ENCODE measurements at places on chromosomes 1 and 21.

GRCh38 chr1:212623603-212624002, 15.0 kb downstream of the ATF3 start:
- DNase-seq = no peak

- DNase-seq = no peak
These were observed 13.9 kb downstream of the BTBD8 start for GRCh38 chr1:92094090-92094489.

DNA sequence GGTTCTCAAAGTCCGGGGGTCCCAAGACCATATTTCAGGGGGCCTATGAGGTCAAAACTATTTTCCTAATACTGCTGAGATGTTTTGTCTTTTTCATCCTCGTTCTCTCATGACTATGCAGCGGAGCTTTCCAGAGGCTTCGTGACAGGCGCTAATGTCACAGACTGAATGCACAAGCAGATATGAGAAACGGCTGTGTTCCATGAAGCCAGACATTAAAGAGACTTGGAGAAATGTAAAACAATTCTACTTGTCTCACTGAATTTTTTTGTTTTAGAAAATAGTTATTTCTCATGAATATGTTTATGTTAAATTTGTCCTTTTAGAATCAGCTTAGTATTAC, 10.3 kb downstream of the PIGP start:
- no peak for DNase-seq

GRCh38 chr1:234479310-234479559, 256 bp upstream of the TARBP1 start:
- DNase-seq = no peak

DNA sequence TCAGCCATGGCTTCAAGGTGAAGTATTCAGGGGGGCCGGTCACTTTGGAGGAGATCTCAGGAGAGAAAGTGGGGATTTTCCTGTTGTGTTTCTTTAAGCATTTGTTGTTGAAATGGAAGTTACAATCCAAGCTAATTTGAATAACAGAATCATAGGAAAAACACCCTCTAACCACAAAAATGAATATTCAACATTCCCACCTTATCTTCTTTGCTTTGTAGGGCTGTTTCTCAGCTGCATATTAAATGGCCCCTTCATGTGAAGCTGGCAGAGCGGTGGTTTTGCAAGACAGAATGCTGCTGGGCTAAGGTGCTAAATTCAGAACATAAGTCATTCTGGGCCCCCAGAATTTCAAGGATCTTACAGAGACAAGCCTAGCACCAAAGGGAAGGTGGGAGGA, 279.0 kb downstream of the RRAGC start:
- no peak for DNase-seq

DNA sequence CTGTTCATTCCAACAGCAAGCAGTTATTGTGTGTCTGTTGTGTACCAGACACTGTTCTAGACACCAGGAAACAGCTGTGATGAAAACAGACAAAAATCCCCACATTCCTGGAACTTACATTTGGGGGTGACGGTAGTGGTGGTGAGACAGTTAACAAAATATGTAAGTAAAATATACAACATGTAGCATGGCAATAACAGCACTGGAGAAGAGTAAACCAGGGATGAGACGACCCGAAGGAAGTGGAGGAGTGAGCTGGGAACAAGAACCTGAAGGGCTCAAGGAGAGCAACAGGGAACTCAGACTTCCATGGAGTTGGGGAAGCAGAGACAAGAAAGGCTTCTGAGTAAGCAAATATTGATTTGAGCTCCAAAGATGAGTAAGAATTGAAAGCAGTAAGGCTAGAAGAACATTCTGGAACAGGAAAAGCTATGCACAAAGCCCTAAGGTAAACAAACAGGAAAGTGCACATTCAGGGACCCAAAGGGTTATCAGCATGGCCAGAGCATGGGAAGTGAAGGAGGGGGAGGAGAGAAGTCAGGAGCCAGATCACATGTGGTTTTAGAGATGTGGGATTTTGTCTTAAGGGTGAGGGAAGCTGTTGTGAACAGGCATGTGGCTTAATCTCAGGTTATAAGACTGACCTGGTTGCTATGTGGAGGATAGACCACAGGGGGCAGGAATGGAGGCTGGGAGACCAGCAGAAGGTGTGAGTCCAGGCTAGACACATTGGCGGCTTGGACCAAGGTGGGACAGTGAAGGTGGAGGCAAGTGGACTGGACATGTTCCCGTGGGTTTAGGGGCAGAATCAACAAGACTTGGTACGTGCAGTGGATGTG, 7.3 kb downstream of the CSF1 start:
- DNase-seq = no peak

DNA sequence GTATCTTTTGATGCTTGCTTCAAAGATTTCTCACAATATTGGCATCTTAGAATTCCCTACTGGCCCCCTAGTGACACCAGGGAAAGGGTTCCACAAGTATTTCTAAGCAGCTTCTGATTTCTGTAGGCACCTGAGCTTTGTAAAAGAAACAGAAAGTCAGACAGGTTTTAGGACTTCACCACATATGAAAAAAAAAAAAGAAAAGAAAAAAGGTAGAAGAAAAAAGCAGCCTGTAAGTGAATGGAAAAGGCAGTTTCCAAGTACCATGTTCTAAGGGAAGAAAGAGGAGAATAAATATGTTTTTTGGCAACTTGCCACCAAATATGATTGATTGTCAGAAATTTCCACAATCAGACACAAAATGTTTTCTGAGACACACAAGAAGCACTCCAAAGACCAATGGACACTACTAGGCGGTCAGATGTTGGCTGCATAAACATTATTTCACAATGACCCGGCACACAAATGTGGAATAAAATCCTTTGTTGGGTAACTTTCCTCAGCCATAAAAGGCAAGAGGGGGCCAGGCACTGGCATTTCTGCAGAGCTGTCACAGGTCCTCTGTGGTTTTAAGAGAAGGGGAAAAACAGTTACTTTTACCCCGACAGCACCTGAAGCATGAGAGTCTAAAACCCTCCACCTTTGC, 12.7 kb upstream of the CPLANE2 start:
- DNase-seq = peak; percentile 68

DNA sequence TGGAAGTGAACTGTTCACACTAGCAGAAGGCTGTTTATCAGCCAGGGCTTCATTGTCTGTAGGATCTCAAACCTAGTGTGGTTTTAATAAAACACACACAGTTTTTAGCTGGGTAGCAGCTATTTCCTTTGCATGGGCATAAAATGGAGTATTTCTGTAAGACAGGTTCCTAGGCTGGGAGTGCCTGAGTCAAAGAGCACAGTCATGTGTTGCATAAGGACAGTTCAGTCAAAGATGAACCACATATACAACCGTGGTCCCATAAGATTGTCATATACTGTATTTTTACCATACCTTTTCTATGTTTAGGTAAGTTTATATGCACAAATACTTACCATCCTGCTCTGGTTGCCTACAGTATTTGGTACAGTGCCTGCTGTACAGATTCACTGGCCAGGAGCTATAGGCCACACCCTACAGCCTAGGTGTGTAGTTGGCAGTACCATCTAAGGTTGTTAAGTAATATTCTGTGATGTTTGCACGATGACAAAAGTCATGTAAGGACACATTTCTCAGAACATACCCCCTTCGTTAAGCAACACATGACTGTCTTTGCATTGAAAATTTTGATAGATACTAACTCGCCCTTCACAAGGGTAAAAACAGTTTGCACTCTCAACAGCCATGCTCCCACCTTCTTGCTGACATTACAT, 17.2 kb downstream of the LGALS8 start:
- no peak for DNase-seq

GRCh38 chr1:43883321-43883720, 50.3 kb upstream of the ARTN start:
- DNase-seq = no peak

DNA sequence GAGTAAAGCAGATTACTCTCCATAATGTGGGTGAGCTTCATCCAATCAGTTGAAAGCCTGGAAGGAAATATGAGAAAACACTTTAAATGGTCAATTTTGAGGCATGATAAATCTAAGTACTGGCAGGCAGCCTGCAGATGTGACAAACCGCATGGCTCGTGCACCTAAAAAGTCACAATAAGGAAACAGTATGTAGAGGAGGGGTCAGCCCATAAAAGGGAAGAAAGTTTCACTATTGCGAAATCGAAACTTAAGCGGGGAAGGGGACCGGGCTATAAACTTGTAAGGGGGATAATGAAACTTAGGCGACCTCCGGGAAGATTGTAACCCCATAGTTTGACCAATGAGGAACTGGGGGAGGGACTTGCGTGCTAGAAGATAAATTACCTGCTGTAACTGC, 109.8 kb downstream of the PLPPR4 start:
- DNase-seq = no peak

DNA sequence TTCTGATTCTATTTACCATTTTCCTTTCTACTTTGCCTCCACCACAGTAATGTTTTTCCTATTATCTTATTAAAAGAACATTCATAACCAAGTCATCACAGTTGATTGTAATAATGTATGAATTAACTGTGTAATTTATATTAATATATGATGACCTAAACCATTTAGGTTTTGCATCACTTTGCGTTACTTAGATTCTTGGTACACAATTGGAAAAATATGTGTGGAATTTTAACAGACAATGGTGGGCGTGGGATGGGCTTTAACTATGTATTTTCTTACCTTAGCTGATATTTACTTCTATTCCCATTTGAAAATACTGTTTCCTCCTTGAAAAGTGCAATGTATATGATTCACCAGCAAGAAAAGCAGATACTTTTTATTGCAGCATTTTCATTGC, 3.6 kb downstream of the KRTAP21-3 start:
- DNase-seq = no peak

DNA sequence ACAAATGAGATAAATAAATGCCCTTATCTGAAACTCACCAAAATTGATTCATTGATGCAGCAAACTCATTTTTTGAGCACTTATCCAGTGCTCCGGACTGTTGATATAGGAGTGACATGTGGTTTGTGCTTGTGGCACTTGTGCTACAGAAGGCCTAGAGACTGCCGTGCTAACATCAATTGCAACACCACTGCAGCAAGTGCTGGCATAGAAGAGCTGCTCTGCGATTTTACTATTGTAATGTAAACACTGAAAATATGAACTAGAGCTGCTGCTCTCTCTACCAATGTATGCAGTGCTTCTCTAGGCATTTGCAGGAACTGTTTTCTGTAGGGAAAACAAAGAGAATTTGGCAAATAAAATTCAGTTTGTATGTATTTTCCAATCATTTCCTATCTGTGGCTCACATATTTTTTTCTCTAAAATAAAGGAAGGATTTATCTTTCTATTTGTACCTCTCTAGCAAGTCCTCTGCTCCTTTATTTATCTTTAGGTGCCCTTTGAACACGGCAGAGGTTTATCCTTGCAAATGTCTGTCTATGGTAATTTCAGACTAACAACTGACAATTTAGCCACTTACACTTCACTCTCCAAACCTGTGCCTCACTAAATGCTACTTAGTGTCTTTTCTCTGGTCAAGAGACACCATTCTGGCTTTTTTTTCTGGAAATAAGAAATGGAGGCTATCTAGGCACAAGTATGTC, 409.5 kb upstream of the ADGRL2 start:
- DNase-seq = no peak

GRCh38 chr1:108749081-108749480, 2.6 kb downstream of the STXBP3 start:
- no peak for DNase-seq

GRCh38 chr1:9059891-9060744, 9.3 kb downstream of the SLC2A5 start:
- no peak for DNase-seq

DNA sequence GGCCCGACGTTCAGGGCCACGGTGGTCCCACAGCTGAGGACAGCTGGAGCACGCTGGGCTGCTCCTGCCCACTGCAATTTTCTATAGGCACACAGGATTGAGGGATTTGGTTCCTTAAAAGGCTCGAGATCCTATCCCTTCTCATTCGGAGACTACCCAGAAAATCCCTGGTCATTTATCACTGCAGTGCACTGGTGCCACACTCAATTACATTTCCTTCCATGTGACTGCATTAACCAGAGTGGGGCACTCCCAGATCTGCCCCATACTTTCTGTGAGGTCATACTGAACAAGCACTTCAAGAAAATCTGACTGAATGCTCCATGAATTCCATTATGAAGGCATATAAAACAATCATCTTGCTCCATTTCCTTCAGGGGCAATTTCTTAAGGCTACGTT, 49.8 kb upstream of the KCNE1 start:
- DNase-seq = no peak

GRCh38 chr1:163981500-163982030, 577.4 kb upstream of the PBX1 start:
- DNase-seq = no peak

DNA sequence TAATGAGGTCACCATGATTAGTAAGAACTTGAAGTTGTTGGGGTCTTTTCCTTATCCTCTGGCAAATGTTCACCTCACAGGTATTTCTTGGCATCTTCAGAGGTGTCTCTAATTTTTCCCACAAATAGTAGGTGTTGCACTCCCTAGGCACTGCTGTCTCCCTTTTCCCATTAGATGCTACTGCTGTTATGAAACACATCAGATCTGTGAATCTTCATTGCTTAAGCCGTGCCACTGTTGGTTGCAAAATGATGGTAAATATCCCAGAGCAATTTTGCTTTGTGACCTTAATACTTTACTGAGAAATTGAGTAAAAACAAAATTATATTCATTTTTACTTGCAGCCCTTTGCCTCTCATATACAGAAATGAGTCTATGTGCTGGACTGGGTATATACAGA, 169.6 kb downstream of the KCNK2 start:
- DNase-seq = no peak

DNA sequence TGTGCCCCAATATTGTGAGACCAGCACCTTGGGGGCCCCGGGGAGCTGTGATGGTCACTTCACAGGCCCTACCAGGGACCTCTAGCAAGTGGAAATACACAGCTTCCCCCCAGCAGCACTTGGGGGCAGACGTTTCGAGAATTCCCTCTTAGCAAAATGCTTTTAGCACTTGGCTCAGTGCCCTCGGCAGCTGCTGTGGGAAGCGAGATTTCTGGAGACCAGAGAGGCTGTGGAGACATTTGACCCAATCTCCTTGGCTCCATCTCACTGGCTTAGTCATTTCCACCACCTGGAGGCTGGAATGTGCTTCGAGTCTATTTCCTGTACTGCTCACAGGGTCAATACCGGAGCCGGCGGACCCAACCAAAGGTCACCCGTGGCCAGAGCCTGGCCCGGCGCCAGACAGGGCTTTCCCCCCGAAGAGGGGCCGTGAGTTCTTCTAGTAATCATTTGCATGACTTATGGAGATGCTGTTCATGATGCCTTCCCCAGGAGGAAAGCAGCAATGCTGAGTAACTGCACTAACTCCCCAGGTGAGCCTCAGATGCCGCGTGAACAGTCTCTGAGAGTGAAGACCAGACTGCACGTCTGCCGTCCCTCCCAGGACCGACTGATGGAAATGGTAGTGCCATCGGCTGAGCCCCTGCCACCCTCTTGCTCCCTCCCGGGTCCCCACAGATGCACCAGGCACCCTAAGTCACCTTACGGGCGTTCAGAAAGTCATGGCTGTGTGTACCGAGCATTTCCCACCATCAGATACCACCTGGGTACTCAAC, 4.4 kb upstream of the C2CD2 start:
- DNase-seq = peak; percentile 93

All from foreskin fibroblast (primary cell).